Hematopoietic multipotent progenitor cell treated with erythropoietin and hydrocortisone succinate and interleukin-3 and kit ligand, for 15 days (in vitro differentiated cells): ENCODE measurements at places on chromosomes 5 and 9.

GRCh38 chr5:58523956-58524355, 32.7 kb downstream of the GAPT start:
- no peak for DNase-seq

- no peak for DNase-seq
Observed at GRCh38 chr5:78235289-78235688, 59.2 kb downstream of the AP3B1 start.

- peak; percentile 17 for DNase-seq
Observed at GRCh38 chr9:98117984-98118639, 910 bp downstream of the TRIM14 start.

GRCh38 chr5:98816582-98817222, 43.2 kb downstream of the RGMB start:
- peak; percentile 56 for DNase-seq

DNA sequence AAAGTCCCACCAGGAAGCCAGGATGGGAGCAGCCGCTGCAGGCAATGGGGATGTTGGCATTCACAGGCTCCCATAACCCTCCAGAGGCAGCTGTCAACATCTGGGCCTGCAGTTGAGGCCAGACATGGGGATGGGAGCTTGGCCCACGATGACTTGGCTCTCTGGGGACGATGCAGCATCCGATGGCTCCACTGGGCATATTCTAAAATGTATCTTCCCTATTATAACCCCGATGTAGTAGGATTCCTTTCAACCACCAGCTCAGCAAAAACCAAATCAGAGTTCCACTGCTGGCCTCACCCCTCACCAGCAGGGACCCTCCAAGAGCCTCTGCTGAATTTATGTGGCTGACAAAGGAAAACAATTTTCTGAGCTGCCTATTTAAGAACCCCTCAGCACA, 7.1 kb downstream of the SPRY4 start:
- DNase-seq, result no peak

GRCh38 chr5:8686707-8687106, 817.8 kb downstream of the MTRR start:
- DNase-seq, result no peak

GRCh38 chr9:16191691-16192402, 639.0 kb downstream of the CCDC171 start:
- DNase-seq, result no peak

DNA sequence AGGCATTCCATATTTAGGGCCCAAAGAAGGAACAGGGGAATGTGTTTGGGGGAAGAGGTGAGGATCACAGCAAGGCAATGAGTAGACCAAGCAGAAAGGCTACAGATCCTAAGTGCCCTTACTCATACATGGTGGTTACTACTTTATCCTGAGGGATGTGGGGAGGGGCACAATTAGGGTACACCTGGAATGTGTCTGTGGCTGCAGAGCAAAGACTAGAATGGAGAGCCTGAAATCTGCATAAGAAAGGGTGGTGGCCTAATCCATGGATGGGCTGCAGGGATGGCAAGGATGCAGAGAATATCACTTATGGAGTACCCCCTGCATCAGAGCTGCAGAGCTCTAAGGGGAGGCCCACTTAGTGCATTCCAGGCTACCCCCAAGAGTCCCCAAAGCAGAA, 352.6 kb upstream of the TRPC7 start:
- no peak for DNase-seq
